RCC 7860 (cell line): ENCODE measurements at places on chromosomes 7 and 10.

DNA sequence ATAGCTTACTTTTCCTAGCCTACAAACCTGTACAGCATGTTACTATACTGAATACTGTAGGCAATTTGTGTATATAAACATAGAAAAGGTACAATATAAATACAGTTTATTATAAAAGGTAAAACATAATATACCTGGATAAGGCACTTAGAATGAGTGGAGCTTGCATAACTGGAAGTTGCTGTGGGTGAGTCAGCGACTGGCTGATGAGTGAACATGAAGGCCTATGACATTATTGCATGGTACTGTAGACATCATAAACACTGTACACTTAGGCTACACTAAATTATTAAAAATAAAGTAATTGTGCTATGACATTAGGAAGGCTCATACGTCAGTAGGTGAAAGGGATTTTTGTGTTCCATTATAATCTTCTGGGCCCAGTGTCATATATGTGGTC lies 228.8 kb downstream of the HDAC9 start:
- DNase-seq = no peak

DNA sequence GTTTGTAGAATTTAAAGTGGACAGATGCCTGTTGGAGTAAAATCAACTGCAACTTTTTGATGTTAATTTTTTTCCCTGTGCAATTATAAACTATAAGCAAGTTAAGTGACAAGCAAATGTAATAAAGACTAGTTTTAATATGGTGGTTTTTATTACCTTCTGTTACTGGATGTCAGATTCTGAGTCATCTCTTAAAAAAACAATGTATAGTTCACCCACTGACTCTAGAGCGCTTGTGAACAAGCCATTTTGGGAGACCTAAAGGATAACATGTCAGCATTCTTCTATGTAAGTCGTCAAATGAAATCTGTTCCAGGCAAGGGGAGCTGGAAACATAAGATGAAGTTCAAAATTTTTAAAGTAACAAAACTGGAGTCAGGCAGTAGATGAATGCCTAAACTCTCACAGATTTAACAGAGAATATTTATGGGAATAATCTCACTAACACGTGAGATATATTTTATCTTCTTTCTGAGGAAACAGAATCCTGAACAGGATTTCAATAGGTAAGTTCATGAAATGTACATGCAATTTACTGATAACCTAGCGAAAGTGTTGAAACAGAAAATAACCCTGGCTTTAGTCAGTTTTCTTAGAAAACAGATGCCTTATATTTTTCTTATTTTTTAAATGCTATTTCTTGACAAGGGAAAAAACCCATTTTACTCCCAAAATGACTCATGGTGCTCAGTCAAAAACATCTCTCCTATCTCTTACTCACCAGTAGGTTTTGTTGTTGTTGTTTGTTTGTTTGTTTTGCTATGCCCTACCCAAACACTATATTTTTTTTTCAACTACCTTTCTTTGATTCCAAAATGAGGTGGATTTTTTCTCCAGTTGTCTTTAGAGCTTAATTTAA lies 91.7 kb downstream of the SLC39A12 start:
- DNase-seq = no peak

DNA sequence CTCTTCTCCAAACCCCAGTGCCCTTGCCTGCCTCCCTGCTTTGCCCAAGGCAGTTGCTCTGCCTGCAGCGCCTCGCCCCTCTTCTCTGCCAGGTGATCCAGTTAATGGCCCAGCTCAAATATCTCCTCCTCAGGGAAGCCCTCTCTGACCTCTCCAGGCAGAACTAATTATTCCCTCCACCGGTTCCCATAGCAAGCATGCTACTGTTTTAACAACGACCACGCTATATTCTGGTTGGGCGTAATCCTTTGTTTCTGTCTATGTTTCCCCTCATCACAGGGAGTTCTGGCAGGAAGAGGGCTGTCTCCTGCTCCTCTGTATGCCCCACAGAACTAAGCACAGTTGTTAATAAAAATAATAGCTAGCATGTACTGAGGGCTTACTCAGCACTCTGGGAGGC lies 36.8 kb upstream of the R3HCC1L start:
- DNase-seq = no peak

DNA sequence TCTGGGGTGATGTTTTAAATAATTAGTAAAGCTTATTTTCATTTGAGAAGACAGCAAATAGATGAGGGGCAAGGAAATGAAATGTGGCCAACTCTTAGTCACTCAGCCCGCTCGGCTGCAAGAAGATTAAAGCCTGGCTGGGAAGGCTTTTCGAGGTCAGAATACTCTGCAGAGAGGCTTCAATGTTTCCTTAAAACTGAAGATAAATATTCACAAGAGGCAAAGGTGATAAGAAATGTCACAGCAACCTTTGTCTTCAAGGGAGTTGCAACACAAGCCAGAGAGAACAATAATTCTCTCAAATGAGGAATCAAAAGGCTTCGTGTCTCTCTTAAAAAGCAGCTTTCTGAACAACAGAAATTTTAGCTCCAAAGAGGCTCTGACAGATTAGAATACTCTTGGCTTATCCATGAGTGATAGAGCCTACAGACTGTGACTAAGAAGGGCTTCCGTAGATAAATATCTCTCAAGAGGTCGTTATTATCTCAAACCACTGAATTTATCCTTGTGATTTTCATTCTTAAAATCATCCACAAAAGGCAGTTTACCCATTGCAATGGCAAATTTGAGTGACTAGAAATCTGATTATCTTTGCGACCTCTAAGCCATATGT lies 92.5 kb downstream of the KLF6 start:
- no peak for DNase-seq

DNA sequence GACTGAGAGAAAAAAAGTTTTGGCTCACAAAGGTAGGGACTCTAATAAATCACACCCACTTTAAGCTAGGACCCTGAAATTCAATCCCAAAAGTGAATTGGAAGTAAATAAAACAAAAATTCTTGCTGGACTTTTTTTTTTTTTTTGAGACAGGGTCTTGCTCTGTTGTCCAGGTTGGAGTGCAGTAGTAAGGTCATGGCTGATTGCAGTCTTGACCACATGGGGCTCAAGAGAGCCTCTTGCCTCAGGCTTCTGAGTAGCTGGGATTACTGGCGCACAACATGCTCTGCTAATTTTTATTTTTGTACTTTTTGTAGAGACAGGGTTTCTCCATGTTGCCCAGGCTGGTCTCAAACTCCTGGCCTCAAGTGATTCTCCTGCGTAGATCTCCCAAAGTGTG lies 5.0 kb upstream of the LUC7L2 start:
- no peak for DNase-seq

DNA sequence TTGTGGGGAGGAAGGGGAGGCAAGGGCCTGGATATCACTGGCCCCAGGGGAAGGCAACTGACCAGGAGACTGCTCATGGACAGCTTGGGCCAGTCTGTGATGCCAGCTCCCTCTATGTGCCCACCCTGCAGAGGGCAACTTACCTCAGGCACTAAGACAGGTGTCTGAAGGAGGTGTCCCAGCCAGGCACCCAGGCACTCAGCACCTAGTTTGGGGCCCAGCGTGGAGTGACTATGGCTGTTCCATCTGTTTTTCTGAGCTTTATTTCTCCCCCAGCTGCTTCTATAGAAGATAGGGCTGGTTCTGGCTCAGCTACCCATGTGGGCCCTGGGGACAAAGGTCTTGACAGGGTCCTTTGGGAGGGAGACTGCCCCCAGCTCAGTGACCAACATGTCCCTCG lies 150.6 kb upstream of the PCBD1 start:
- no peak for DNase-seq

DNA sequence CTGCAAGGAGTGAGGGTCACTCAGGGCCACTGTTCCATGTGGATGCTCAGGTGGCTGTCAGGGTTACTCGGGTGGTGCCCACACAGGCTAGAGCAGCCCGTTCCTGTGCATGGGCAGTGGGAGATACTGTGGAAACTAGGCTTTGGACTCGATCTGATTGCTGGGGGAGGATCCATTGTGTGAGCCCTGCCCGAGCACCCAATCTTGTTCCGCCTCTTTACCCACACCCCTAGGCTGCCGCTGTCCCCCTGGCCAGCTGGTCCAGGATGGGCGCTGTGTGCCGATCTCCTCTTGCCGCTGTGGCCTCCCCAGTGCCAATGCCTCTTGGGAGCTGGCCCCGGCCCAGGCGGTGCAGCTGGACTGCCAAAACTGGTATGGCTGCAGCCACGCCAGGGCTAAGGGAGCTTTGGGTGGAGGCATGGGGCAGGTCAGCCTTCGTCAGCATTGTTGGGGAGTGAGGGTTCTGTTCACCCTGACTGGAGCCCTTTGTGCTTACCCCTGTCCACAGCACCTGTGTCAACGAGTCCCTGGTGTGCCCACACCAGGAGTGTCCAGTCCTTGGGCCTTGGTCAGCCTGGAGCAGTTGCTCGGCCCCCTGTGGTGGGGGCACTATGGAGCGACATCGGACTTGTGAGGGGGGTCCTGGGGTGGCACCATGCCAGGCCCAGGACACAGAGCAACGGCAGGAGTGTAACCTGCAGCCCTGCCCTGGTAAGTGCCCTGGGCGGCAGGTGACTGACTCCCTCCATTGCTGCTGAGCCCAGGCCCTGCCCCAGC lies 12.4 kb upstream of the ZNF862 start:
- DNase-seq = no peak

DNA sequence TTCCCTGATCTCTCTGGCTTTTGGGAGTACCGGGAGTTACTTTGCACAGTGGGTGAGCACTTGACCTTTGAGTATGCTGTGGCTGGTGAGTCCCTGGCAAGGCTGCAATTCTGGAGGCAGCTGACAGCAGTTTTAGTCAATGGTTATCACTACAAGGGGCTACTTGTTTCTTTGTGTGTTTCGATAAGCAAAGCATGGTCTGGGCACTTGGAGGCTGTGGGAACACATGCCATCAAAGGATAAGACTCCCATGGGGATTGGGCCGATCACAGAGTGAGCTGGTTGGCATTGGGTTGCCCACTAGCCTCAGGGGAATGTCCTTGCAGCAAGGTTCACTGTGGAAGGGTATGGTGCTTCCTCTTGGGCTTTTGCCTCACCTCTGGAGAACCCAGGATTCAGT lies 208.2 kb downstream of the SNX13 start:
- no peak for DNase-seq

DNA sequence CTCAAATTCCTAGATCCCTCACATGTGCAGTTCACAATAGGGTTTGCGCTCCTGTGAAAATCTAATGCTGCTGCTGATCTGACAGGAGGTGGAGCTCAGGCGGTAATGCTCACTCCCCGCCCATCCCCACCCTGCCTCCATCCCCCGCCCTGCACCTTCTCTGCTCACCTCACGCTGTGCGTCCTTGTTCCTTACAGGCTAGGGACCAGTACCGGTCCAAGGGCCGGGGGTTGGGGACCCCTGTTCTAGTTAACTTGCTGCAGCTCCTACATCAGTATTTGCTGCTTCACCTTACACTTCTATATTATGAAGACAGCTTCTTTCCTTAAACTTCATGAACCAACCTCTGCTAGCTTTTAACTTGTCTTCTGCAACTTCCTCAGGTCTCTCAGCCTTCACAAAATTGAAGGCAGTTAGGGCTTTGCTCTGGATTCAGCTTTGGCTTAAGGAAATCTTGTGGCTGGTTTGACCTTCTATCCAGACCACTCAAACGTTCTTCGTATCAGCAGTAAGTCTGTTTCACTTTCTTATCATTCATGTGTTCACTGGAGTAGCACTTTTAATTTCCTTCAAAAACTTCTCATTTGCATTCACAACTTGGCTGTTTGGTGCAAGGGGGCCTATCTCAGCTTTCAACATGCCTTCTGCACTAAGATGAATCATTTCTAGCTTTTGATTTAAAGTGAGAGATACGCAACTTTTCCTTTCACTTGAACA lies 1.7 kb upstream of the TNKS2 start:
- no peak for DNase-seq

- DNase-seq = no peak
Observed at GRCh38 chr7:140592964-140593671, 47.5 kb downstream of the DENND2A start.

DNA sequence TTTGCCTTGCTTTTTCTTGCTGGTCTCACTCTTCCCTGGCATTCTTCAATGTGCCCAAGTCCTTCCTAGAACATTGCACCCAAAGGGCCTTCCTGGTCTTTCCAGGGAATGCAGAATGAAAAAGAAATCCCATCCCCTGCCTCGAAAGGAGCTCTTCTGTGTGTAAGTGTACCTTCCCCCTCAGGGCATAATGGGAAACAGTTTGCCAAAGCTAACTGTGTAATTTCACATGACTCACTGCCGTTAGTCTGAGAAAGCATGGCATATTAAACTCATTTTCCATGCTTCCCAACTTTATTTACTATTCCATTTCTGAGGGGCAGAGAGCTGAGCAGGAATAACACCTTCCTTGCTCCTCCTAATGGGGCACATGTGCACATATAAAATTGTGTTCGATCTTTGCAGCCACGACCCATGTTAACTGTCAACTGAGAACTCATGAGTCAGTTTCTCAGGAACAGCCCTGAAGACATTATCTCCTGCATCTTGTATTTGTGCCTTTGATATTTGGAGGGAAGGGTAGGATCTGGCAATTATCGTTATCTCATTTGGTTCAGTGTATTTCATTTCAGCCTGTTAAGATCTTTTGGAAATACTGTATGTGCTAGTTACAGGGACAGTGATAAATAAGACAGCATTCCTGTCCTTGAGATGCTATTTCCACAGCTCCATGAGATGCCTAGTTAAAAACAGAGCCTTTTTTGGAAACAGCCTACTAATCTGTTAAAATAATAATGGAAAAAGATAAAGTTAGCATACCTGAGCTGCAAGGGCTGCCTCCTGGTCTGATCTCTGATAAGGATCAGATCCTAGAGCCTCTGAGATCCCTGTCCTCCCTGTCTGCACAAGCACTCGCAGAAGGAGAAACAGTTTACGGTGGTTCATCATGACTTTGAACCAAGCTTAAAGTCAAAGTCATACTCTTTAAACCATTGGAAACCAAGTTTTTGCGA lies 42.3 kb downstream of the IKZF1 start:
- DNase-seq = no peak

- no peak for DNase-seq
Observed at GRCh38 chr7:18575622-18576572, 80.3 kb downstream of the HDAC9 start.

DNA sequence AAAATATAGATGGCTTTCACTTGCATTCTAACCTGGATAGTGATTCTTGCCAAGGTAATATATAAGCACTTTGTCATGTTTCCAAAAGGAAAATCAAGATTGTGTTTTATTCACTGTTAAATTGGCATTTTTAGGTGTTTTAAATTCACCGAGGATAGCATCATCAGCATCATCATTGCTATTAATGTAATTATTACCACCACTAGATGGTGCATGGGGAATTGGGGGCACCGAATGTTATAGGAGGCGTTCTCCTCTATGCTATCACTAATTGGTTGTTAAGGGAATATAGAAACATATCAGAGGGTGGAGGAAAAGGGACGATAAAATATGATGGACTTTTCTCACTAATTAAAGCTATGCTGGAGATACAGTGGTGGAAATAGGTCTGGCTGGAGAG lies 95.5 kb downstream of the CELF2 start:
- no peak for DNase-seq

DNA sequence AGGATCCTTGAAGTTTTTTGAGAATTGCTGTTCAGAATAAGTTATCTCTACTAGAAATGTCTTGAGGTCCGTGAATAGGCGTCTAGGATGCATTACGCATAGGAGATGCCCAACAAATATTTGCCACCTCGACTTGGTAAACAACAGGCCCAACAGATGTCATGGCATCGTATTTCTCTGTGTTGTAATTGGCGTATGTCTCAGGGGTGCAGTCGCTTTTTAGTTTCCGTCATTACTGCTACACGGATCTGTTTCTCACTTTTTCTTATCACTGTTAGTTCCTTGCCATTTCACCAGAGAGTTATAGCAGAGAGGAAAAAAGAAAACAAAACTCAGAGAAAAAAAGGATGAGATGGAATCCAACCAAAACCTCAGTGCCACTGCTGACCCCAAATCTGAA lies 73.0 kb upstream of the SFMBT2 start:
- no peak for DNase-seq
